ENCODE measurements at places on chromosomes 1 and 21.

GRCh38 chr21:42414928-42415769 is 11.4 kb downstream of the UBASH3A start:
- DNase-seq = peak; percentile 39

DNA sequence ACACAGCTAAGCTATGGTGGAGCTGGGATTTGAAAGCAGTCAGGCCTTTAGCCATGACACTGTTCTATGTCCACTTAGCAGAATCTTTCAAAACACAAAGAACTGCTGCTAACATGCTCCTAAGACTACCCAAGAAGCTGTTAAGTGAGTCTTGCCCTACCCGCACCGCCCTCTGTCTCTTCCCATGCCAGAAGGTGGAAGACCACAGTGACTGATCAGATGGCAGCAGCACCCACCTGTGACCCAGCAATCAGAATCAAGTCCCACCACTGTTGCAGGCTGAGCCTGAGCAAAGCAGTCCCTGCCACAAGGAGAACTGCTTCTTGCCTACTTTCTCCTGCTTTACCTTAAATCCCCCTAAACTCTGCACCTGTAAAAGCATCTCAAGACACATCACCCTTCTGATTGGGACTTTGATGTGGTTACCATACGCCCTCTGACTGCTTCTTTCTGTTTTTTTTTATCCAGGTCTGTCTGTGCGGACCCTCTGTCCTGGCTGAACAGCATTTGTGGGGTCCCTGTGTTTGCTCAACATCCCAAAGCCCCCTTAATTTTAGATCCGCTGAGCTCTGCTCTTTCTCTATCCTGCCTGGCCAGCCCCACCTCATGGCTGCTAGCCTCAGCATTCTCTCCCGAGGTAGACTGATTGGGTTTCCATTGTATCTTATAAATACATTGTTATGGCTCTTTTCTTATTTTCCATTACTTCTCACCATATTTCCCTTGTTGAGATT is 16.0 kb downstream of the IRF2BP2 start:
- DNase-seq = no peak

GRCh38 chr1:177969109-177969508 is 749 bp downstream of the SEC16B start:
- no peak for DNase-seq

GRCh38 chr1:28340221-28340974 is 11.6 kb downstream of the MED18 start:
- no peak for DNase-seq

GRCh38 chr1:61318319-61319125 is 236.2 kb downstream of the NFIA start:
- no peak for DNase-seq

- no peak for DNase-seq
Observed at GRCh38 chr1:32900956-32901822, at the start of gene TMEM54. TMEM54 (minus strand) TSS chr1:32901389; CDS start chr1:32901238, 151 bp downstream.

DNA sequence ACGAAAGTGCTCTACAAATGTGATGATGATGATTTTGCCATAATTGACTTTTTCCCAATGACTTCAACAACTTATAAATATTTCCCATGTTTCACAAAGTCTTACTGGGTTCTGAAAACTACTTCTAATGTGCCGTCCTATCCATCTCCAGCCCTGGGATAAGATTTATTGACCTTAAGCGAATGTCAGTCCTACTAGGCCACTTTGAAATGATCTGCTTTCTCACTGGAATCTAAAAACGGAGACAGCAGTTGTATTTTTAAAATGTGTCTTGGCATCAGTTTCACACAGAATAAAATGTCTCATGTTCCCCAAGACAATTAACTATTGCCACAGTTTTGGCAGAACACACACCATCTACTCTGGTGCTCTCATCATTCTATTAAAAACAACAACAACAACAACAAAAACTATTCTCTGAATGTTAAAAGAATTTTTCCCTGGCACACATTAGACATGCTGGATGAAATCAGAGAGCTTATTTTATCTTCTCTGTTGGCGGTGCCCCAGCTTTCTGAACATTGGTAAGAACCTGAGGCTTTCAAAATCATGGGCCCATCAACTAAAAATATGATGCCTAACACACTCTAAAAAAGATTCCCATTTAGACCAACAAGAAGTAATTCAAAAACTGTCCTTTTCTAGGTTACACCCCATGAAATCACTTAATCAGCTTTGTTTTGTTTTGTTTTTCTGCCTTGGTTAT is 23.1 kb upstream of the DNASE2B start:
- no peak for DNase-seq

- no peak for DNase-seq
Observed at GRCh38 chr1:172477741-172478140, 33.9 kb upstream of the PIGC start.

GRCh38 chr1:193066606-193067005 is 7.2 kb downstream of the RO60 start:
- DNase-seq = no peak

DNA sequence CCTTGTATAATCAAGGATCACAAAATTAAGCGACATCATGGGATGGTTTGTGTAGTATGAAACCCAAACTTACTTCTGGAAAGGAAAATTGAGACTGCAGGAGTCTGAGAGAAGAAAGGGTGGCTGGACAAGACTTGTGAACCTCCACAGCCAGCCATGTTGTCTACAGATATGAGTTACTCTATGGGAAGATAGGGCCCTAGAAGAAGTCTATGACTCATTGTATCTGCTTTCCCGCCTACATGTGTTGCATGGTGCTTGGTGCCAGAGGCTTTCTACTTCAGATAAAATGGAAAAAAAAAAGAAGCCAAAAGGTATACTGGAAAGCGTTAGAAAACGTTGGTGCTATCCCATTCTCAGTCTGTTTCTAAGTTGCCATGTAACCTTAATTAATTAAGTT is 18.7 kb upstream of the OR6N2 start:
- DNase-seq = no peak

DNA sequence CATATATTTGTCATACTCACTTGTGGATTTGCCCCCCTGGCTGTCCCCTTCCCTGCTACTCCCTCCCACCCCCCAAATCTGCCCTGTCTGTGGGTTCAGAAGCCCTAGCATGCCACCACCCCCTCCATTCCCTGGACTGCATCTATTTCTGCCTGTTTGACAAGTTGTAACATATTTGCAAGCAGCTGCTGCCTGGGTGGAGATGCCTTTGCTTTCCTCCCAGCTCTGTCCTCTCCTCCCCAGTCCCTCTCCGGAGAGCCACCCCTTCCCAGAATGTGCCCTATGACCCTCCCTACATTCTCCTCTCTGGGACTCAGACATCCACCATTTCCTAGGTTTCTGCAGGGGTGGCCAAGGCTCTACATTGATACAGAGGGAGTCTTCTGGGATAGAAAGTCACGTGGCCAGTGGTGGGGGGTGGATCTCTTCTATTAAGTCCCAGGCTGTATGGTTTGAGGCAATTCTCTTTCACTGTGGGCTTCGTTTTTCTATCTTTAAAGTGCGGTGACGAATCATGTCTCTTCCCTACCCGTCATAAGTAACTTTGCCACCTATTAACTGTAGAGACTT is 6.0 kb upstream of the MYOG start:
- no peak for DNase-seq

DNA sequence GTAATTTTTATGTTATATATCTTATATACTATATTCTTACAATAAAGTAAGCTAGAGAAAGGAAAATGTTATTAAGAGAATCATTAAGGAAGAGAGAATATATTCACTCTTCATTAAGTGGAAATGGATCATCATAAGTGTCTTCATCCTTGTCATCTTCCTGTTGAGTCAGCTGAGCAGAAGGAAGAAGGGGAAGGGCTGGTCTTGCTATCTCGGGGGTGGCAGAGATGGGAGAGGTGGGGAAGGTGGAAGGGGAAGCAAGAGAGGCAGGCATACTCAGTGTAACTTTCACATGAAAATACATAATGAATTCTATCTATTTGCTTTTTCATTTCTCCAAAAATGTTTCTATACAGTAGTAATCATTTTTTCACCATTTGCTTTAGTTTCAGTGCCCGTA is 5.1 kb downstream of the DNASE2B start:
- no peak for DNase-seq

- no peak for DNase-seq
Observed at GRCh38 chr21:35351434-35351833, 302.3 kb upstream of the RUNX1 start.

- DNase-seq = no peak
Observed at GRCh38 chr21:44199448-44199847, 41.3 kb downstream of the ICOSLG start.

- no peak for DNase-seq
Observed at GRCh38 chr1:203556047-203556851, 62.3 kb downstream of the OPTC start.

DNA sequence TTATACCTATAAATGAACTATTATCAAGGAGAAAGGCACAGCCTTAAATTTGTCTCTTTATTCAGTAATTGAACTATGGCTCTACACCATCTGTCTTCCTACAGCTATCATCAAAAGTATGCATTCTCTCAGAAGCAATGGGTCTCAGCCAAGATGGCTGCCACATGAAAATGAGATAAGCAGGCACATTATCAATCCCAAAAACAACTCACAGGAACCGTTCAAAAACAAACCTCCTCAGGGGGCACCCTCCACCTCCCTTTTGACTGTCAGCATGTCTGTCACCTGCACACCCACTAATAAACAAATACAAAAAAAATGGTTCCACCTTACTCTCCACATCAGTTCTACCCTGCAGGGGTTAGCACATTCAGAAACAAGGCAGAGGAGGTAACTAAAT is 23.6 kb downstream of the KIAA0319L start:
- no peak for DNase-seq

- DNase-seq = no peak
Observed at GRCh38 chr1:200671235-200671786, 1.6 kb upstream of the DDX59 start.

- DNase-seq = no peak
Observed at GRCh38 chr1:113903501-113904292, 902 bp downstream of the AP4B1 start.

DNA sequence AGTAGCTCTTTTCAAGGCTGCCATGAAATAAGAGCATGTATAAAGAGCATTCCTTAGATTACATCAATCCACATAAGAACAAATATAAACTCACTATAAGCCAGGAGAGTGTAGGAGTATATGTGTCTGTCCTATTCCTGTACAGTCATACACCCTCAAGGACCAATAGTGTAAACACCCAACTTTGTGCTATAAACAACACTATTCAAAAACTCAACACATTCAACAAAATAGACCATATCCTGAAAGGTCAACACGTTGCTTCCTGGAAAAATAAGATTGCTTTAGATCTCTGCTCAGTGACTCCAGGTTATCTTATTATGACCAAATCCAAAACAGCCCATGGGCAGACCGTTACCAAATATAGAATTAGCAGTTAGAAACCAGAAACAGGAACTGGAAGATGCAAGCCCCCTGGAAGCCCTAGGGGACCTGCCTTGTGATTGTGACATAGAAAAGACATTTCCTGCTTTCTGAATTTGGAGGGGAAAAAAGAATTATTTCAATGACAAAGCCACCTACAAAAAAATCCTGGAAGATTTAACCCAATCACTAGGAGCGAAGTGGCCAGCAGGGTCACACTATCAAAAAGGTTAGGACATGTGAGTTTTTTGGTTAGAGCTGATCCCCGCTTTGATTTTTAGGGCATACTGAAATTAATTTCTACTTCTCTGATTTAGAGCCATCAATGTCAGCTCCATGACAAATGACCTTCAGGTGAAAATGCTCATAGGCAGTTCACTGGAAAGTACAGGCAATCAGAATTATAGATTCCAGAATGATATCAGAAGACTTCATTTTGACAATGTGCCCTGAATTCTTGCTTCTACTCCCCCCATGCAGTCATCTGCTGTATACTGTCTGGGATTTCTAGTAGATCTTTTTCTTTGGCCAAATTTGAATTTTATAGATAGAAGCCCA is 59.9 kb downstream of the LRRC8C start:
- DNase-seq = peak; percentile 28

GRCh38 chr21:34733852-34734251 is 65.1 kb downstream of the CLIC6 start:
- DNase-seq = no peak

DNA sequence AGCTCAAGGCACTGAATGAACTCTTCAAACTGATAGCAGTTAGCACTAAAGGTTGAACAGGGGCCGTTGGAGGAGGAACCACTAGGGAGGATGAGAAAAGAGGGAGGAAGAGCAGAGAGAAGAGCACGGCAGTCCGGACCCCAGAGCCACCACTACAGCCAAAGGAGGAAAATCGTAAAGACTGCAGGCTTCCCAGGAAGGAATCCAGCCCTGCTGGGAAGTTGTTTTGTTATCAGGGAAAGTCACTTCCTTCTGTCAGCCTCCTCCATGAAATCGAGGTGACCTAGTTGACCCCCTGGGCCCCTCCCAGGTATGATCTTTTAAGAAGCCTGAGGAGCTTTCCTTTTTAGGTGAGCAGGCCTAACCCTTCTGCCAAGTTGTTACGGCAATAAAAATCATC is 88.2 kb downstream of the PBX1 start:
- no peak for DNase-seq

DNA sequence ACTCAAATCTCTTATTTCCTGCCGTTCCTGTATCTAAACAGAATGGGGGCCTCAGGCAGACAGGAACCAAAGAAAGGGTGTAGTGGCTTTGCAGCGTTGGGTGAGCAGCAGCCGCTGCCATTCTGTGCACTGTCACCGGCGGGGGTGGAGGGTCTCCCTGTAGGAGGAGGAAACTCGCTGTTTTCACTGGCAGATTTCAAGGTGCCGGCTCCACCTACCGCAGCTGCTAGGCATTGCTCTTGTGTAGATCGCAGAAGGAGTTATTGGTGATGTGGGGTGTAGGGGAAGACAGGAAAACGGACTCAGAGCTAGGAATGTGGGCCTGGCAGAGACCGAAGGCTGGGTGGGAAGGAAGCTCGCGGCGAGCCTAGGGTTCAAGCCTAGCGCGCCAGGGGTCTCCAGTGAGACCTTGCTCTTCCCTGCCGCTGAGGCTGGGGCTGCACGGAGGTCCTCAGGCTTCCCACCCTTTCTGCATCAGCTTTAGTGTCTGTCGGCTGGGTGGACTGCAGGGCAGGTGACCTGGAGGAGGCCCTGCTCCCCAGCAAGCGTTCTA is 20.8 kb downstream of the ATP5PO start:
- peak; percentile 77 for DNase-seq

DNA sequence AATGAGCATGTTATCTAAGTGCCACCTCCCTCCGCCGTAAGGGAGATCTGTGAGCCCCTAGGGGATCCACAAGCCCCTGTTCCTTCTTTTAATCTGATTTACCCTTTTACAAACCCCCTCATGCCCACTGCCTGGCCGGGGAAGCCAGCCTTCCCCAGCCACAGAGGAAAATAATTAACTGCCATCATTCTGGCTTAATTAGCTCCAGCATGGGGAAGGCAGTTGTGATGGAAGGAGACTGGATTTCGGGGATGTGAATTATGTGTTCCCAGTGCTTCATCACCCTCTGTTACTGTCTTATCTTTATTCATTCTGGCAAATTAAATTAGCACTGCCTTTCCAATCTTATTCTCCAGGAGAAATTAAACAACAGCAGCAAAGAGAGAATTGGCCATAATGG is 135.8 kb downstream of the PTPRU start:
- DNase-seq = no peak

DNA sequence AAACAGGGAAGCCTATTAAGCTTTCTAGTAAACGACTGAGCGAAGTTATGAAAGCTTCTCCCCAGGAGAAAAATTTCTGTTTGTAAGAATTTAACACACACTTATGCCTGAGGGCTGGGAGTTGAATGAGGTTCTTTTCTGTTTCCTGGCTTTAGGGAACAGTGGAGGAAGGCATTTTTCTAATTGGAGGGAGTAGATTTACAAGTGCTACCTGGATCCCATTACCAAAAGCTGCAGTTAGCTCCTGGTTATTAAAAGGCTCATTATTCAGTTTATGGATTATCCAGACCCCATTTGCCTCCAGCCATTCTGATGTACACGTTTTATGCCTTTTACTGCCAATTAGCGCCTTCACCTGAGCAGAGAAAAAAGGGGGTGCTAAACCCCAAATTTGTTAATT is 7.5 kb downstream of the ST6GALNAC3 start:
- no peak for DNase-seq

- DNase-seq = no peak
Observed at GRCh38 chr1:171217658-171218443, 30.4 kb upstream of the FMO1 start.

Data from putamen (tissue), 1 donor.